Tongue (tissue), 3 donors: ENCODE measurements at places on chromosomes 5 and 9. TPM values are rescaled to one million over a fixed set of nuclear protein-coding genes. Genes with fewer than 3 reads are reported as not detected.

The PSD2 gene
- 0.10 TPM for total RNA-seq

The TPPP gene
- 10.5 TPM for total RNA-seq

The NUTM2F gene
- total RNA-seq, result not detected

The LEAP2 gene
- total RNA-seq, result 2.3 TPM

The CCDC180 gene
- 7.8 TPM for total RNA-seq

The PTGR1 gene
- total RNA-seq, result 81.2 TPM
